ENCODE measurements at places on chromosomes 6 and 20.

DNA sequence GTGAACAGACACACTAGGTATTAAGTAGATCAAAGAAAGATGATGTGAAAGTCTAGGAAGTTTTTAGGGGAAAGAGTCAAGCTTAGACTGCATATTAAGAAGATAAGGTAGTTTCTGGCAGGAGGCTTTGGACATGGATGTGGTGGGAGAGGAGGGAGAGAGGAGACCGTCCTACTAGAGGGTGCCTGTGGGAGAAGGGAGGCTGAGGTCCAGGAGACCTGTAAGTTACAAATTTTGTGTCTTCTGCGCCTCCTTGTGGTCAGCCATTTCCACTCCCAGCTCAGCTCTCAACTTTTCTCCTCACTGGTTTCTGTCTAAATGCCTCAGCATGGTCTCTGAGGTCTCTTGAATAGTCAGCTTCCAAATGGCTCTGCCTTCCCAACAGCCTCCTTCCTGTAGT lies 193.5 kb downstream of the UNC5CL start:
- DNase-seq = no peak

DNA sequence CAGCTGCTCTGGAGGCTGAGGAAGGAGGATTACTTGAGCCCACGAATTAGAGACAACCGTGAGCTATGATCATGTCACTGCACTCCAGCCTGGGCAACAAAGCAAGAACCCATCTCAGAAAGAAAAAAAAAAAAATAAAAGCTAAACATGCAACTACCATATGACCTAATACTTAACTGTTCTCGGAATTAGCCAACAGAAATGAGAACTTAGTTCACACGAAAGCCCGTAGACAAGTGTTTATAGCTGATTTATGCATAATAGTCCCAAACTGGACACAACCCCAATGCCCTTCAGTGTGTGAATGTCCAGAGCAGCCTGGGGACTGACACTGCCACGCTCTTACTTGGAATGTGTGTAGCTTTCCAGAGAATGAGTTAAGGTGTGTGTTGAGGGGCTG lies 211.5 kb upstream of the PROKR2 start:
- DNase-seq = no peak

DNA sequence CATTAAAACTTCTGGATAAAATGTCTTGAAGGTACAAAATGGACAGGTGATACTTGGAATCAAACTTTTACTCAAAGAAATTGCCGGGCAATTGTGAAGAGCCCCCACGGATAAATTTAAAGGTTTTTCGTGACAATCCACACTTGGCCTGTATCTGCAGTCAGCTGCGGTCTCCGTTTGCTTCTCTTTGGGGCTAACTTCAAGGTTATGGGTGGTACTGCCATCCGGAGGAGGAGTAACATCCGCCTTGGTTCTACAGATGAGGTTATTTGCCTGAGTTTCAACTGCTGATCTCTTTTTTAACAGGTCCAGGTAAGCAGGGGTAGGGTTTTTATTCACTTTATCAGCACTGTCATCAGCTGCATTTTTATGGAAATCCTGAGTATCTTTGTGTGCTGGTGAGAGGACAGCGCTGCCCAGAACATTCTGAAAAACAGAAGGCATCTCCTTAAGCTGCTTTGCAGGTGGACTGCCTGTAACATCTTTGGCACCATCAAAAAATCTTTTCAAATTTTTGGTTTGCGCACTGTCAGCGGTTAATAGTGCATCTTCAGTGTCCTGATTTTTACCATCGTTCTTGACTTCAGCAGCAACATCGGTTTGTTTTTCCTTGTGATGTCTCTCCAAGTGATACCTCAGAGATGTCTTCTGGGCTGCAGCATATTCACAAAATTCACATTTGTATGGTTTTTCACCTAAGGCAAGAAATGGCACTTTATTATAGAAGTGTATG lies 16.9 kb downstream of the ZNF217 start:
- no peak for DNase-seq

- no peak for DNase-seq
Observed at GRCh38 chr20:19631410-19631809, 126.6 kb upstream of the RIN2 start.

DNA sequence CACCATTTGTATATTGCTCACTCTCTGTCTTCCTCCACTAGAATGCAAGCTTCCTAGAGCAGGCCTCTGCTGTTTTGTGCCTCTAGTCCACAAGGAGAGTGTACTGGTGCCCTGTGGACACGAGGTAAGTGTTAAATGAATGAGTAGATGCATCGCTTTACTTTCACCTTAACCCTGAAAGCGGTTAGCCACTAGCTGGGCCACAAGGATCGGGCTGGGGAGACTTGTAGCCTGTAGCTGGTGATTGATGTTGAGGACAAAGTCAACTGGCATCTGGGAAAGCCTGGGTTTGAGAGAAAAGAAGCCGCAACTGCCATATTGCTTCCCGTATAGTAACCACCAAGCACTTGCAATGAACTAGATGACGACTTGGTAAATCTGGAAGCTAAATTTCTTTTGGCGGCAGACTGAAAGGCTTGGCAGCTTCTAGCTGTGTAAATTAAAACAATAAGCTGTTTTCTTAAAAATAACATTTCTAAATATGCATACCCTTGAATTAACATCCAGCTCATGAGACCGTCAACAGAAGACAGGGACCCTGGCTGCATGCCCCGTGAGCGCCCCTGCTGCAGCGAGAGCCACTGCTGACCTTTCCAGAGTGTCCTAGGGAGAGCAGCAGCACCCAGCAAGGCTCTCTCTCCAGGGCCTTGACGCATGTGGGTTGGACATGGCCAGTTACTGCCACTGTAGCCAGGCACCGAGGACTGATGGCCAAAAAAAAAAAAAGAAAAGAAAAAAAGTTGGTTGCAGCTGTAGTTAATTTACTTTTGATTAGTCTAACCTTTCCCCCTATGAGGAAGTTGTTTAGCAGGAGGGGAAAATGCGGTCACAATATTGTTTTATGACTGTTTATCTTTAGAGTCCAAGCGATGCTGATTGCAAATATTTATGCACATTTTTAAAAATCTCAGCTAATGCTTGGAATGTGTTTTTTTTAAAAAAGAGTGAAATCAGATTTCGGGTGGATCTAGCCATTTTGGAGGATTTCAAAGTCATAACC lies 315.1 kb downstream of the TFAP2C start:
- DNase-seq = no peak

DNA sequence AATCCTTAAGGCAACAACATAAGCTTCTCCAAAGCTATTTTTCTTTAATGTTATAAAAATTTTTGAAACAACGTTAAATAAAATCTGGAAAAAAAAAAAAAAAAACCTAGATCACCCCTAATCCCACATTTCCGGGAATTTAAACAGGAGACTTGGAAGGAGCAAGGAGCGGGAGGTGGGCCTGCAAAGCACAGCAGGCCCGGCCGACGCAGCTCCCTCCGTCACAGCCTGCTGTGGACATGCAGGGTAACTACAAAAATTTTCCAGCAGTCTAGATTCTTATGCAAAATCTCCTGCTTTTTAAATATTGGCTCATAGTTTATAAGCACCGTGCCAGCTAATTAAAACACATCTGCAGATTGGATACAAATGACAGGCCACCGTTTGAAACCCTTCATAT lies 23.5 kb downstream of the FOXF2 start:
- DNase-seq = no peak

- no peak for DNase-seq
Observed at GRCh38 chr6:15501826-15502445, 160.9 kb downstream of the DTNBP1 start.

Data from activated naive CD4-positive, alpha-beta T cell (primary cell).